ENCODE measurements at places on chromosomes 7 and 10. TPM values are rescaled to one million over a fixed set of nuclear protein-coding genes. Genes with fewer than 3 reads are reported as not detected.

Gene AVPI1
- 2.4 TPM for total RNA-seq

Gene HOXA1
- total RNA-seq = 2.5 TPM

Gene TDRD1
- not detected for total RNA-seq

Gene ADCY1
- total RNA-seq = 0.35 TPM

Gene NPC1L1
- total RNA-seq = not detected

Gene OR2A12
- not detected for total RNA-seq

Gene CALHM2
- 14.5 TPM for total RNA-seq
